Activated CD4-positive, CD25-positive, alpha-beta regulatory T cell treated with anti-CD3 and anti-CD28 coated beads, Interleukin-2, amount 50 U/mL, for 16 hours (primary cell): ENCODE measurements at places on chromosomes 4 and X.

- no peak for DNase-seq
Measured at GRCh38 chr4:118167306-118167705, 133.0 kb downstream of the NDST3 start.

DNA sequence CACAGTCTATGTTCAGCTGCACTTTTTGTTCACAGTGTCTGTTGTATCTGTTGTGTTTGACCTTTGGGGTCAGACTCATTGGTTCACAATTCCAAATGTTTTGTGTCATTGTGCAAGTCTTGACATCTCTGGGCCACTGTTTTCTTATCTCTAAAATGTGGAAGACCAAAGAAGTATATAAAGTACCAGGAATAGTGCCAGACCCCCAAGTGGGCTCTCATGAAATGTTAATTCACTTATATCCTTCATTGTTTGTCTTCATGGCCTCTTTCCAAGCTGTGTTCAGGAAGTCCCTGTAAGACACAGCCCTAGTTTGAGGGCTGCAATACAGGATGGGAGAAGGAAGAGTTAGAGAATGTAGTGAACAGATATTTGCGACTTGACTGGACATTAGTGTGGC lies 468.3 kb upstream of the BOD1L1 start:
- DNase-seq, result no peak

- no peak for DNase-seq
Measured at GRCh38 chr4:88448889-88449288, 8.0 kb upstream of the HERC5 start.

- DNase-seq, result no peak
Measured at GRCh38 chrX:116238567-116239255, 68.2 kb downstream of the AGTR2 start.

DNA sequence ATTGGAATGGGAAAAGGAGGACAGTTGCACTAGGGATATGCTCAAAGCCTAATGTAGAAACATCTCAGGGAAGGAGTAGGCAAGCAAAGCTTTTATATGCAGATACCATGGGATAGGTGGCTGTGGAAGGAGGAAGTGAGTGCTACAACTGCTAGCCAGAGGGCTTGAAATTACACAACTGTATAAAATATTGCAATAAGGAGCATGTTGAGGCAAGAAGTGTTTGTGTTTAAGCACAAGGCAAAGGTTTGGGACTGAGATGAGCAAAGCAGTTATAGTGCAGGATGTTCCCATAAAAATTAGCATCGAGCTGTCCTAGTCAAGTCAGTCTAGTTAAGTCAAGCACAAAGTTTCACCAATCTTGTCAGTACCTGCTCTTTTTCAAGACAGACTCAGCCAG lies 35.6 kb upstream of the DCAF8L1 start:
- DNase-seq, result no peak

DNA sequence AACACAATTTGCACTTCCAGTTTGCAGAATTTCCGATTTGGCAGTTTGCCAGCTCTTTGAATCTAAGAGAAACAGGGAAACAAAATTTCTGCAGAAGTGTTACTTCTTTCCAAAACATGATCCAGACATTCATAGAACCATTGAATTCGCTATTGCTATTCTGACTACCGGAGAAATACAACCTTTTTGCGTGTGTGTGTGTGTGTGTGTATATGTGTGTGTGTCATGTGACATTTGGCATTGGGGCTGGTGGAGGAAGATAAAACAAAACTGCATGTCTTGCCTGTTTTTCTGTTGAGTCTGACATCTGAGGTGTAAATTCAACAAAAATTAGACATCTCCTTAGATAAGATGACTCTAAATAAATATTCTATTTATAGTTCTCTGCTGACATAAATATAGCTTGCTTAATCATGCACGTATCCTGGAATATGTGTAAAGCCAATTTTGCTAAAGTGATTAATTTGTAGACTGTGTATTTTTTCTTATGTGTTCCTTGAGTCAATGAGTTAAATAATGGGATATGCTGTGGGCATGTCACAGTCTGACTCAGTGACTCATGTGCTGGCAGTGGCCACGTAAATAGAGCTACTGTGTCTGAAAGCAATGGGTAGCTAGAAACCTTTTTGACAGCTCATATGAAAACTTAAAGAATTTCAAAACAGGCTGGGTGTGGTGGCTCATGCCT lies 98.9 kb downstream of the HPGD start:
- DNase-seq, result no peak

- no peak for DNase-seq
Measured at GRCh38 chr4:122831515-122832196, 5.0 kb downstream of the FGF2 start.

DNA sequence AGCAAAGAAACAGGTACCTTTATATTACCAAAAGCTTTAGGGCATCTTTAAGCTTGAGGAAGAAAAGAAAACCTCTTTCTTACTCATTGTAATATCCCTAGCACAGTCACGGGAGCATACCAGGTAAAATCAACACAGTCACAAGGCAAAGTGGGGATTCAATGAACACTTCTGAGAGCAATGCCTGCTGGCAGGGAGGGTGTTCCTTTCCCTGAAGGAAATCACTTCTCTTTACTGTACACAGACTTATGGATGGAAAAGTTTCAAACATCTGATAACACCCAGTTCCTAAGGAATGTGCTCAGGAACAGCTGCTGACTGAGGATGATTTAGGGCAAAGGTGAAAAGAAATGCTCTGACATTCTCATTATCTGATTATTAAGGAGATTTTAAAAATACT lies 94.8 kb downstream of the MAML3 start:
- DNase-seq, result no peak

DNA sequence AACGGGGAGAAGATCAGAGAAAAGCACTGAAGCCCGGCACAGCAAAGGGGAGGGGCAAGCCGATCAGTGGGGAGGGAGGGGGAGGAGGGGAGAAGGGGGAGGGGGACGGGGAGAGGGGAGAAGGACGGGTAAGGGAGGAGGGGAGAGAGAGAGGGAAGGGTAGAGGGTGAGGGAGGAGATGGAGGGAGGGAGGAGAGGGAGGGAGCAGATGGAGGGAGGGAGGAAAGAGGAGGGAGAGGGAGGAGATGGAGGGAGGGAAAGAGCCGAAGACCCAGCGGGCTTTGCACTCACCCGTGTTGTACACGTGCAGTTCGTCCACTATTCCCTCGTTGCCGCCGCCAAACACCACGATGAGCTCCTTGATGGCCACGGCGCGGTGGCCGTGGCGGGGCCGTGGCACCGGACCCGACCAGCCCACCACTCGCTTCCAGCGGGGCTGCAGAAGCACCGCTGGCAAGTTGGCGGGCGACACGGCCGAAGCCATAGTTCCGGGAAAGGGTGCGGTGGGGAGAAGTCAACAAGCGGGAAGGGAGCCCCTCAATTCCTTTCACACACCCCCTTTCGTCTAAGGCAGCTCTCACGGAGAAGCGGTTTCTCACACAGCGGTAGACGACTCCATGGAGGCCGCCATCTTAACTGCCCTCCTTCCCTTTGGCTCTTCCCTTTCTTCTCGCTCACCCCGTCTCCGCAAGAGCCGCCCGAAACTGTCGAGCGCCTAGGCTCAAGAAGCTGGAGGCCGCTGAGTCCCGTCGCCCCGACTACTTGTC lies 1.1 kb downstream of the HCFC1 start:
- no peak for DNase-seq

GRCh38 chrX:46330981-46331380 lies 214.2 kb downstream of the ZNF674 start:
- DNase-seq, result no peak

GRCh38 chrX:38610849-38611248 lies 49.5 kb downstream of the TSPAN7 start:
- DNase-seq, result no peak

GRCh38 chr4:39062770-39063097 lies 702 bp downstream of the KLHL5 start:
- DNase-seq, result no peak

GRCh38 chr4:5999356-5999755 lies 18.9 kb downstream of the C4orf50 start:
- no peak for DNase-seq

DNA sequence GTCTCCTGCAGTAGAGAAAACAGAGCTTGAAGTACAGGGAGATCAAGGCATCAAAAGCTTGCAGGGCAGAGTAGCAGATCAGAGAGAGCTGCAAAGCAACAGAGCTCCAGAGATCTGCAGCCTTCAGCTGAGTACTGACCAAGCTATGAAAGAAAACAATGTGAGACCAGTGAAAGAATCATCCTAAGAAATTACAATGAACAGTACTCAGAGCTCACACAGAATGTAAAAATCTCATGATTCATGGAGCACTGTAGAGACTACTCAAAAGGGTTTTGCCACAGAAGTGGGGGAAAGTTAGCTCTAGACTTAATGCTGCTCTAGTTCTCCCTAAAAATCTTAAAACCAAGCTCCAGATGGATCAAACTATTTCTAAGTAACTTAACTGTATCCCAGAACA lies 80.0 kb upstream of the MAB21L2 start:
- DNase-seq, result no peak

- no peak for DNase-seq
Measured at GRCh38 chrX:24899391-24899790, 116.4 kb downstream of the ARX start.

DNA sequence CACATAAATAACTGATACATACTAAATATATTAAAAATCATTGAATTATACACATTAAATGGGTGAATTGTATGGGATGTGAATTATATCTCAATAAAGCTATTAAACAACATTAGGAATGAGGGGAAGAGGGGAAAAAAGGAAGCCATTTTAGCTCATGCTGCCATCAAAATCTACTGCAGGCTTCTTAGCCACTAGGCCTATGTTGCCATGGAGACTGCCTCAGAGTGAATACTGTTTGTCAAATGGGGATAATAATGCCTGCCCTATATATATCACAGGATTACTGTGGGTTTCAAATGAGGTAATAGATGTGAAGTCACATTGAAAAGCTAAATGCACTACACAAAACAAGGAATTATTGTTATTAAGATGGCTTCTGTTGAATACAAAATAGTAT lies 21.2 kb downstream of the TMEM255A start:
- no peak for DNase-seq

- no peak for DNase-seq
Measured at GRCh38 chr4:182628544-182628943, 288.6 kb downstream of the DCTD start.

DNA sequence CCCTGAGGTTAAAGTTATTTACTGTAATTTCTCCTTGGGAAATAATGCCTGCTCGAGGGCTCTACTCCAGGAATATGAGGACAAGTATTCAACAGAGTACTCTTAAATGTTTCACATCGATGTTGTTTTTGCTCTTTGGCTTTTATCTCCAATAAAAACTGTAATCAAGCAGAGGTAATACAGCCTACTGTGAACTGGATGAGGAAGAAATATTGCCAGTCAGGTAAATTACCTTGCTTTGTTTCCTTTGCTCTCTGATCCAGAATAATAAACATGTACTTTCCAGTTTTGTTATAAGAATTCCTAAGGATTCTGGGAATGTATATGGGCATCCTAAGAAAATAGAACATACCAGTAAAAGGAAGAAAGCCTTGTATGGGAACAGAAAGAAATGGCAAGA lies 60.4 kb downstream of the FNIP2 start:
- DNase-seq, result no peak

DNA sequence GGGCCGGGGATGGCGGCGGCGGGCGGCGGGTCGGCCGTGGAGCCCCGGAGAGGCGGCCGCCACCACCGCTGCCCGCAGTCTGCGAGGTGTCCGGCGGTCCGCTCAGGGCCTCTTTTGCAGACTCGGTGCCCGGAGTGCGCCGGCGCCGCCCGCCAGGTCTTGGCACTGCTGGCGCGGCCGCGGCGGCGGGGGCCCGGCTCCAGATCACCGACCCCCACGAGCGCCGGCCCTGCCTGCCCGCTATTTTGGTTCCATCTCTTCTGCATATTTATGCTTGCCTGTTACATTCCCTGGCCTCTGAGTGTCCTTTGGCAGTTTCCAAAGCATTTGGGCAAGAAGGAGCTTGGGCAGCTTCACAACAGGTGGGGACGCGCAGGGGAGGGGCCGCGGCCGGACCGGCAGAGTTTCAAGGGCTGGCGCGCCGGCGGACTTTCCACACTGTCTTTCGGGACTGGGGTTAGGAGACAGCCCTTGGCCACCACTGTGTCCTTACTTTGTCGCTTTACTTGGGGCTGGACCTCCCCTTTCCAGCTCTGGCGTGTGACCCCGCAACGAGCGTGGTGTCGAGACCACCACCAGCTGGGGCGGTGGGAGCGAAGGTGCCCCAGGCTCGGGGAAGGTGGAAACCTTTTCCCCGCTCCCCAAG lies 668 bp upstream of the TAPT1 start:
- DNase-seq, result no peak

GRCh38 chr4:54554339-54554990 lies 103.3 kb upstream of the KIT start:
- DNase-seq, result no peak

DNA sequence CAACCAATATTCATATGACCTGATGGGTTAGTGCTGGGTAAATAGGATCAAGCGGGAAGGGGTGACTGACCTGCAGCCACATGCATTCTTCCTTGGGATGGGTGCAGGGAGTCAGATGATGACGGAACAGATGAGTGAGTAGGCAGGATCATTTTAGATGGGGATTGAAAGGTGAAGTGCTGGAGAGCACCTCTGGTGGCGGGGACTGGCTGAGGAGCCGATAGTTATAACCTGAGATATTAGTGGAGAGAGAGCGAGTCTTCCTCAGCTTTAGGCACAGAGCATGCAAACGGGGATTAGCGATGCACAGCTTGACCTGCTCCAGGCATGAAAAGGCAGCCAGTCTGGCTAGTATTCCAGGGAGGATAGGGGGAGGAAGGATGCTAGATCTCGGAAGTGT lies 99.1 kb downstream of the AFF1 start:
- DNase-seq, result no peak

DNA sequence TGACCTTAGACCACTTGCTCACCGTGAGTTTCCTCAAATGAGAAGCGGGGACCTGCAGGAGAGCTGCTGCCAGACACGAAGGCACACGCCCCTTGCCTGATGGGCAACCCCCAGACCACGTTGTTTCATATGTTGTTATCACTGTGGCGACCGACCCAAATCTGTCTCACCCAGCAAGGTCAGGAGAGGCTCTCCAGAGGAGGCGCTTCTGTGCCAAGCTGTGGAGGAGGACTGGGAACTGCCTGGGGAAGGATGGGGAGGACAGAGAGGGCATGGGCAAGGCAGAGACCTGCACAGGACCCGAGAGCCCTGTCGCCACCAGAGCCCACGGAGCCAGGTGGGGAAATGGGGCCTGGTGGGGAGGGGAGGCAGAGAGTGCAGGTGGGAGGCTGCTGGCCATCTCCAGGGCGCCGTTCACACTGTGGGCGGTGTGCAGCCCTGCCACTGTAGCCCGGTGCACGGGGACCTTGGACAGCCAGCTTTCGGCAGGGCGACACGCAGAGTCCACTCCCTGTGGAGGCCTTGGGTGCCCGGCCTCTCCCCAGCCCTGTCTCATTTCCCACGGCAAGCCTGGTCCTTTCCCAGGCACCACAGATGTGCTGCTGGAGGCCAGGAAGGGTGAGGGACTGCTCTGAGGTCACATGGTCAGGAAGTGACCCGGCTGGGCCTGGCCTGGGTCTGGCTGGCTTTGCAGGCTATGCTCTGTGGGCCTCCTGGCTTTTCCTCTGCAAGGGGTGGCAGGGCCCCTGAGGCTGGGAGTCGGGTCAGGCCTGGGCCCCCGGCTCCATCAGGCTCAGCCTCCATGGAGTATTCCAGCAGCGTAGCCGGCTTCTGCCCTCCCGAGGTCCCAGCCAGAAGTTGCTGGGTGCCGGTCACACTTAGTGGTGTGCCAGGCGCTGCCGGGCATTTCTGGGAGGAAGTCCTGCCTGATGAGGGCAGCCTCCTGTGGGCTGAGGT lies 3.2 kb downstream of the HTRA3 start:
- DNase-seq, result no peak
